ENCODE measurements at places on chromosomes 12 and 14. TPM values are rescaled to one million over a fixed set of nuclear protein-coding genes. Genes with fewer than 3 reads are reported as not detected.

DNA sequence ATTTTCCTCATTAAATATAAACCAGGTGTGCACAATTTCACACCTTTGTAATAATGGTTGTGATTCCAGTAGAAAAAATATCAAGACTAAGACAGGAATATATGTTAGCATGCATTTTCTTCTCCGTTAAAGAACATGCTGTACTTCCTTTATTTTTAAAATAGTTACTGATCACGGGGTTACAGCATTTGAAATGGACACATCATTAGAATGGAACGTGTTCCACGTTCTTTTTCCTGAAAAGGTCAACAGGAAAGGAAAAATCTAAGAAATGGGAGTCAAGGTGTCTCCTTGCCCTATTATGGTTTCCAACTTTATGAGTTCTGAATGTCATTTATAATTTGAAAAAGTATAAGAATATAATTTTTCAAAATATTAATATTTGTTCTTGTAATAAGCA lies 1325.7 kb downstream of the SLC16A7 start:
- no peak for DNase-seq

GRCh38 chr14:104865631-104866441 lies 768 bp downstream of the CEP170B start:
- DNase-seq: peak; percentile 49

- no peak for DNase-seq
Observed at GRCh38 chr12:21451529-21451928, 14.1 kb downstream of the PYROXD1 start.

- no peak for DNase-seq
Observed at GRCh38 chr12:100329800-100330199, 27.1 kb upstream of the SLC17A8 start.

- no peak for DNase-seq
Observed at GRCh38 chr14:44279357-44279756, 227.7 kb downstream of the FSCB start.

DNA sequence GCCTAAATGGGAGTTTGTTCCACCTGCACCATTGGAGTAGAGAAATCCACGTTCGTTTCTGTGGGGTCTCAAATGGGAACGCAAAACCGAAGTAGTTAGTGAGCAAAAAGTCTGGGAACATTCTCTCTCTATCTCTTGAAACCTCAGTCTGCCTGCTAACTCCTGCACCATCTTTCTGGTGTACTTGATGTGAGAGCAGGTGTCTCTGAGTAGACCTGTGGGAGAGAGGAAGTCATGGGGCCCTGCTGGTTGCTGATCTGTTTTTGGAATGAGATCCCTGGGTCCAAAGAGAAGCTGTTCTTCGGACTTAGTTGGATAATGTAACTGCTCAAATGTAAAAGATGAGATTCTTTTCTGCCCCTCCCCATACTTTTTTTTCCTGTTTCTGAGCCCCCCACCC lies 57.3 kb downstream of the MAX start:
- DNase-seq: no peak

- no peak for DNase-seq
Observed at GRCh38 chr12:6205144-6205539, 4.9 kb downstream of the CD9 start.

DNA sequence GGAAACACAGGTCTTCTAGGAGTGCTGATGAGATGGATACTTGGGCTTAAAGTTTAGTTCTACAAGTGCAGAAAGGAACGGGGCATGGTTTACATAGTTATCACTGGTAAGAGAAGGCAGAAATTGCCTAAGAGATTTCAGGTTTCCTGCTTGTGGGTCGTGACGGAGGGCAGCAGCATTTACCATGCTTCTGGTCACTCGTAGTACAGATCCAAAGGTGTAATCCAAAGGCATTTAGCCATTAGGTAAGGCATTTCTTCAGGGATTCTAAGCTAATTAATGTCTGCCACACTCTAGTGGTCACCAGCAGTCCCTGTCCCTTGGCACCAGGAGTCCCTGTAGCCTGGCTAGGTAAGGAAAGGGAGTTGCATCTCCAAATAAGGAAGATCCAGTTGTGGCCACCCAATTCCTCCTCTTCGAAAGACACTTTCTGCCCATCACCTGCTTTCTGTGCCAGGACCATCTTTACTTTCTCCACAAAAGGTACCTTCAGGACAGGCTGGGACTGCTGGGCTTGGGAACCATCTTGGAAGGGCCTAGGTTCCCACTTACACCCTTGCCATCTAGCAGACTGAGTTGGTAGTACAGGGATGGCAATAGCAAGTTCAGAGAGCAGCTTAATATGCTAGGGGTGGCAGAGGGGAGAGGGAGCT lies 1.5 kb downstream of the GSTZ1 start:
- DNase-seq: no peak

DNA sequence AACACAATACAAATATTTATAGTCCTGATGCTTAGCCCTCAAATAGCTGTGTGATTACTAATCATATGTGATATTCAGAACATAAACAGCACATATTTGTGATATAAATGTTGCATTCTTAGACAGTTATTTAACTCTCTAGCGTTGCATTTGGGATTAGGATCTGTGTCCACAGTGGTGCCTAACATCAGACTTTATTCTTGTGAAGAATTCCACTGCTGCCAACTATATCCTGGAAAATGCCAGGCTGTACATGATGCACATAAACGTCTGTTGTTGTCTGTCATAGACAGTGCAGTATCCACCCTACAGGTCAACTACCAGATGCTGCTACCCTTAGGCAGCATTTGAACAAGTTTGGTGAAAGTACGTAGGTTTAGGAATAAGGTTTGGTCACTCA lies 39.0 kb downstream of the SLC38A4 start:
- DNase-seq: no peak

GRCh38 chr14:69716478-69717187 lies 50.3 kb upstream of the SRSF5 start:
- DNase-seq: no peak

DNA sequence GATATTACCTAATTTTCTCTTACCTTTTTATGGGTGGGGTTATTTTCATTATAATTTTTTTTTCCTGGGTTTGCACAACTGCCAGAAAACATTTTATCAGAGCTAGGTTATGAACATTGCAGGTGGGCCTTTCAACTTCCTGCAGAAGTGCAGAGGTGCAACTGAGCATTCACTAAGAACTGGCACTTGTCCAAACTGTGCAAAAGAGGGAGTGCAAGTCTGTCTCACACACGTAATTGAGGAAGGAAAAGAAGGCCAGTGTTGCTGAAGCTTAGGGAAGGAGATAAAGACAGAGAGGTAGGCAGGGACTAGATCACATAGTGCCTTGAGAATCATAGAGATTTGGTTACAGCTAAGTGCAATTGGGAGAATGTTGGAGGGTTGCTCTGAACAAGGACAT lies 14.1 kb upstream of the AMN1 start:
- DNase-seq: no peak

DNA sequence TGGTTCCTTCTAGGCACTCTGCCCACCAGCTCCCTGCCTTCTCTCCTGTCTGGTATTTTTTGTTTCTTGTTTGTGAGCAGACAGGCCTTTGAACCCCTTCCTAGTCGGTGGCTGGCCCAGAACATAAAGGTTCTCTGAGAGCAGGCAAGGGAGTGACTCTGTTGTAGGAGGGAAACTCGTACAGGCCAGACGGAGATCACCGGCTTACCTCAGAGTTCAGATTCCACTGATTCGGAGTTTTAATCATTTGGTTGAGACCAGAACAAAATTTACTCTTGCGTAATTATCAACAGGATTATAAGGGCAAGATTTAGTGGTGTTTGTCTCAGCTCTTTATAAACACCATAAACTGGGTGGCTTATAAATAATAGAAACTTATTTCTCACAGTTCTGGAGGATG lies 128.3 kb downstream of the PLXNC1 start:
- no peak for DNase-seq

DNA sequence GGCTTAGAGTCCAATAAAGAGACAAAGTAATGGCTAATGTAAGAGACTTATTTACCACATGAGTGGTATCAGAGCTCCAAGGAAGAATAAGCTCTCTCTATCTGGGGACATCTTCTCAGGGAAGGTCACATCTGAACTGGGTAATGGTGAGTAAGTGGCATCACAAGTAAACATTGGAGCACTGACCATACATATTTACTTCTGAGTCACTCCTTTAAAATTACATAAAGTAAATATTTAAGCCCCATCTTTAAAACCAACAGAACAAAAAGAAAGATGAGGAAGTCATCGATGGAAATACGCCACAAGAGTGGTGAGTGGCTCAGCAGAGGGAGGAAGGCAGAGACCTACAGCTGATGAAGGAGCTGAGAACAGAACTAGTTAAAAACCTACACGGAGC lies 159.9 kb downstream of the DUSP6 start:
- DNase-seq: no peak

GRCh38 chr12:64194333-64195149 lies 27.6 kb downstream of the KICS2 start:
- DNase-seq: no peak

DNA sequence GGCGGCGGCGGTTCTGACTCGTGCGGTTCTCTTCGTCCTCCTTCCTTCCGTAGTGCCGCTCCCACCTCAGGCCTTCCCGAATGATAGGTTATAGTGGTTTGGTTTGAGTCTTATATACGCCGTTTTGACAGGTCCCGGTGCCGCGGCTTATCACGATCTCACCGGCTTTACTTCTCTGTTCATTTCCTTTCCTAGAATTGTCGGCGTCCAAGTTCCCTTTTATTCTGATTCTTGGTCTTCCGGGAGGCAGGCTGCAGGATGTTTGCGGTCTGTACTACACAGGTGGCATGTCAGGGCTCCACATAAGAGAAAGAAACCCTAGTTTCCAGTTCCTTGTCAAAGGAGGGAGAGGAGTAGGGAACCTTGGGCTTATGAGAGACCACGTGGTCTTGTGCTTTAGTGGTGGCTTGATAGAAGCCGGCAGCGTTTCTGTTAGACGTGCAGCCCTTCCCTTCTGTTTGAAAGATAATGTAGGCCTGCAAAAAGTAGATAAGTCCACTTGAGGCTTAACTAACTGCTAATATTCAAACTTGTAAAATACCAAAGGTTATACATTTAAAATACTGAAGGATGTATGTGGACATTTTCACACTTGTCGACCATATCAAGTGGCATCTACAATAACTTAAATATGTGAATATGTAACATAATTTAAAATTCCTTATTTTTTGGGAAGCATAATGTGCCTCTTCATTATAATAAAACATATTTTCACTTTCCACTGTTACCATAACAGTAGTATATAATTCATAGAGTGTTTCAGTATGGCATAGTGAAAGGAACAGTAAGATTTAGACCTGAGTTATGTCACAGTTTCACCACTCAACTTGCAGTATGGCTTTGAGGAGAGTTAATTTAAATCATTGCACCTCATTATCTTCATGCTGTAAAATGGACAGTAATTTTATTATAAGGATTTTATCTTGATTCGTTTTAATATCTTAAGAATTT lies 804 bp downstream of the USP15 start:
- no peak for DNase-seq

DNA sequence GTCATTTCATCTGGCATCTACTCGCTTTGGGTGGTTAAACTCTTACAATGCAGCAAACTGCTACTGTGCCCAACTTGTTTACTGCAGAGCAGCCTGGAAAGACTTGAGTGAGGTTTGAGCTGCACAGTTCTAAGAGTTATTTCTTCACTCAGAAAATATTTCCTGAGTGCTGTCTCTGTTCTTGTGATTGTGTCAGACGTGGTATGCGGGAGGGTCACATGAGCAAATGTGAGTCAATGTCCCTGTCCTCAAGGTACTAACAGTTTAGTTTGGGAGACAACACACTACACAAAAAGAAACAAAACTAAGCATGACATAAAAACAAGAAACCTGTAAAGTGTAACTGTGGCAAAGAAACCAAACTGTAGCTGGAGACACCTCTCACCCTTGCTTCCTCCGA lies 32.4 kb downstream of the FLVCR2 start:
- no peak for DNase-seq

DNA sequence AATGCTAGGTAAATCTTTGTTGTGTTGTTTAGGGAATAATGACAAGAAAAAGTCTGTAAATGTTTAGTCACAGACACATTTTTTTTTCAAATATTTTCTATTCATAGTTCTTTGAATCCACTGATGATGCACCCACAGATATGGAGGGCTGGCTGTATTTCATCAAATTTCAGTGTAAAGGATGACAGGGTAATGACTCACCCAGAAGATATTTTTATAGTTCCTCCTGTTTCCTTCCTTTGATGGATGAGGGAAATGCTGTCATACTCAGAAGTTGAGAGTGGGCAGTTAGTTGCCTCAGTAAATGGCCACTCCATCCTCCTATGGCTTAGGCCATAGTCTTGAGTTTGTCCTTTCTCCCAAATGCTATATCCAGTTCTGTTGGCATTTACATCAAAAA lies 76.9 kb upstream of the REP15 start:
- DNase-seq: no peak

GRCh38 chr14:99703381-99703780 lies 19.3 kb downstream of the CYP46A1 start:
- no peak for DNase-seq

DNA sequence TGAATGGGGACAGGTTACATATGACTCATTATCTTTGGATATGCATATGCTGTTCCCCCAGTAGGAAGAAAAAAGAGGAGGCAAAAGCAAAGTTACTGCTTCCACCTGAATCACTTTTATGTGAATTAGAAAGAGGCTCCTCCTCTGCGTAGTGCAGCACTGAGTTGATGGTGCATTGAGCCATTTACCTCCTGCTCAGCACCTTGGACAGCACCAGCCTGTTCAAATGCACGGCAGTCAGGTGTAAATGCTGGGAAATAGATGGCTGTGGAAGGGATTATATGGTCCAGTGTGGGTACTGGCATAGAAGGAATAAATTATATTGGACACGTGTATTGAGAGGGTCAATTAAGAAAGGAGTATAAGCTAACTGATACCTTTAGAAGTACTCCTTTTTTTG lies 541.9 kb upstream of the SEL1L start:
- DNase-seq: no peak

Gene CCND2
- total RNA-seq: 116 TPM

Gene USP44
- total RNA-seq: 3.6 TPM

Gene SLC10A1
- total RNA-seq: not detected

Gene SDS
- 0.63 TPM for total RNA-seq

Gene RPS6KL1
- total RNA-seq: 1.7 TPM

Gene PSME1
- 89.1 TPM for total RNA-seq

Gene NOS1
- 0.13 TPM for total RNA-seq

Gene CCDC175
- not detected for total RNA-seq

Gene ZNF385A
- total RNA-seq: 10.6 TPM

Gene NKX2-1
- total RNA-seq: not detected

Data from omental fat pad (tissue), 4 donors.